ENCODE measurements at places on chromosomes 1 and 21.
A peak's percentile ranks its signal among the peaks of the same experiment; 100 is the strongest.

DNA sequence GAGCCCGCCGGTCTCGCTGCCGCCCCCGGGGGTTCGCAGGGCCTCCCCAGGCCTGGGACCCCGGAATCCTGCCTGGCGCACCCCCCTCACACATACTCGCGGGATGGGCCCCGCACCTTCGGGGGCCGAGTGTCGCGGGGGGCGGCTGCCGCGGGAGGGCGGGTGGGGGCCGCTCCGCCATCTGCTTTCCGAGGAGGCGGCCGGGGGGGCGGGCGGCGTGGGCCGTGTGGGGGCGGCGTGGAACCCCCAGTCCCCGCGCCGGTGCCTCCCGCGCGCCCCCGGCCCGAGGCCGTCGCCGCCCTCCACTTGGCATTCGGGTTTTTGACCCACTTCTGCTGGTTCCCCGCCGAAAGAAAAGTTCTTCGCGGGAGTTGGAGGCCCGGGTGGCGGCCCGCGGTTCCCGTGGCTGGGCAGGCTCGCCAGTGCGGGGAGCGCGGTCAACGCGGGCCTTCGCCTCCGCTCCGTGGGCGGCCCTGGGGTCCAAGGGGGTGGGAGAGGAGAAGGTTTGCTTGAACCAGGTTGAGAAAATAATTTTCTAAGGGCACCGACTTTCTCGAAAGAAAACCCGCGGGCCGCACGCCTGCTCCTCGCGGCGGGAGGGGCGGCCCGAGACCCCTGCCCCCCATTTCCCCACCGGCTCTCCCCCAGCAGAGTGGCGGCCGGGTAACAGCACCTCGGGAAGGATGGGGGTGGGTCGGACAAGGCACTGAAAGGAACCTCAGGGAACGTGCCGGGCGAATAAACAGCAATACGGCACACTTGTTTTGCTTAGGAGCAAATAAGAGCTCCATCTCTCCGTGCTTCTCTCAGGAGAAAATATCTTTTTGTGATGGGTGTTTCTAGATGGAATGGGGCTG, 1.6 kb downstream of the PHF13 start:
- DNase-seq, result no peak

- DNase-seq, result no peak
Observed at GRCh38 chr1:170157820-170158219, 12.1 kb downstream of the NTMT2 start.

- DNase-seq, result peak; percentile 82
Observed at GRCh38 chr1:63730211-63730610, 43.6 kb upstream of the ROR1 start.

DNA sequence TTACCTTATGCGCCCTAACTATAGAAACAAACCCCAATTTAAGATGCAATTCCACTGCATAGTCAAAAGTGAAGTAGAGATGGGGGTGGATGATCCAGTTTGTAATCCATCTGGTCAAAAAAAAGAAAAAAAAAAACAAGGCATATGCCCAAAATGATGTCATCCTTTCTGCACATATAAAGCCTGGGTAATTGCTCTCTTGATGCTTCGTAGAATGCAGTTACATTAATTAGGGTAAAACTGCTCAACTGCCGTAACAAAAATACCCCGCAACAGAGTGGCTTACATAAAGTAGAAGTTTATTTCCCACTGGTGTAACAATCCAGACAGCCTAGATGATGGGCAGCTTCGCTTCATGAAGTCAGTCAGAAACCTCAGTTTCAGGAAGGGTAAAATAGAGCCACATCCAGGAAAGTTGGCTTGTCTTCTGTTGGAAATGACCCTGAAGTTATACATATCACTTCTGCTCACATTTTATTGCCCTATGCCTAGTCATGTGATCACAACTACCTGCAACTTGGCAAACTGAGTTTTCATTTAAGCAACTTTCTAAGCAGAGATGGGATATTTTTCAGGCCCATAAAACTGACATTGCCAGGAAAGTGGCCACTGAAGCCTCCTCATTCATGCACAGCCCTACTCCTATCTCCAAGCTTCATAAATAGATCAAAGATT, 221.7 kb downstream of the C1orf94 start:
- no peak for DNase-seq

- peak; percentile 46 for DNase-seq
Observed at GRCh38 chr1:6445062-6445763, 20.6 kb downstream of the ESPN start.

All from M059J (cell line).